ELR (cell line): ENCODE measurements at places on chromosomes 7 and 10.

- DNase-seq: no peak
These were observed 209.1 kb downstream of the USP6NL start for GRCh38 chr10:11402392-11402791.

DNA sequence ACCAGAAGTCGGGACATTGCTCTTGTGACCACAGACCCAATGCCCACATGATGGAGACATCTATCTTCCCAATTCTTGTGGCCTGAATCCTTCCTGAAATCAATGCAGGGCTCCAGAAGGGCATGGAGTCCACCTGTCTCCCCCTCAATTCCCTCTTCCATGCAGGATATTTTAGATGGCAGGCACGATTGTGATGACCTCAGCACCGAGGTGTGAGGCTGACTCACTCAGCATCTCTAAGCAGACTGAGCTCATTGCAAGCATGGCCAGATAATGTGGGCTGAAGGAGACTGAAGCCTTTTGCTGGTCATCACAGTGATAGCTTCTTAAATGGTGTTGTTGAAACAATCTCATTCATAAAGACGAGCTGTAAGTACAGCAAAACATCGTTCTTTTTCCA is 374.9 kb upstream of the PODXL start:
- peak; percentile 5 for DNase-seq

GRCh38 chr10:101002456-101002855 is 2.8 kb downstream of the LZTS2 start:
- no peak for DNase-seq

GRCh38 chr7:142463401-142463850 is 205.6 kb upstream of the PRSS58 start:
- no peak for DNase-seq

DNA sequence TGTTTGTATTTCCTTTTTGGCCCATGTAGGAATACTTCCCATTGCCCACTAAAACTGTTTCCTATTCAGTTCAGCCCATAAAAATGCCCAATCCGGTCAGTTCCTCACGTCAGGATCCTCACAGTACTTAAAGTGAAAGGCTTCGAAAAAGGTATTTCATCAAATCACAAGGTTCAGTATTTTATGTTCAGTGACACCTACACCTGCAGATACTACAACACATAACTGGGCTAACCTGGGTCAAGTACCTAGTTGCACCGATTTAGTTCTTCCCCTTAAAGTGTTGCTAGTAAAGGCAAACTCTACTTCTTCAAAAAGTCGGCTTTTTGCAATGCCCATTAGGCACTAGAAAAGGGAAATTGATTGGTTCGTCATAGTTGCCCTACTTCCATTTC is 1.1 kb downstream of the SNX13 start:
- DNase-seq: peak; percentile 64

- DNase-seq: no peak
These were observed 58.3 kb downstream of the MMRN2 start for GRCh38 chr10:86899132-86899531.

- no peak for DNase-seq
These were observed 231.8 kb upstream of the FOXP2 start for GRCh38 chr7:114182837-114183236.

DNA sequence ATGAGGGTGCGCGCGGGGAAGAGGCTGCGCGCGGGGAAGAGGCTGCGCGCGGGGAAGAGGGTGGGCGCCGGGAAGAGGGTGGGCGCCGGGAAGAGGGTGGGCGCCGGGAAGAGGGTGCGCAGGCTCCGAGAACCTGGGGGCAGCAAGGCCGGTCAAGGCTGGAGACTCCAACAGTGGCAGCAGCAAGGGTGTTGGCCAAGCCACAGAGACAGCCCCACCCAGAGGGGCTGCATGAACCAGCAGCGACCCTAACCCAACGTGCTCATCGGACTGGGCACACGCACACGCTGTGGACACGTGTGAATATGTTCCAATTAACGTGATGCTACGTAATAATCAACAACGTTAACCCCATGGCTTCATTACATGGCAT is 48.8 kb downstream of the DIP2C start:
- no peak for DNase-seq

GRCh38 chr7:24042028-24042427 is 242.0 kb upstream of the NPY start:
- DNase-seq: no peak

DNA sequence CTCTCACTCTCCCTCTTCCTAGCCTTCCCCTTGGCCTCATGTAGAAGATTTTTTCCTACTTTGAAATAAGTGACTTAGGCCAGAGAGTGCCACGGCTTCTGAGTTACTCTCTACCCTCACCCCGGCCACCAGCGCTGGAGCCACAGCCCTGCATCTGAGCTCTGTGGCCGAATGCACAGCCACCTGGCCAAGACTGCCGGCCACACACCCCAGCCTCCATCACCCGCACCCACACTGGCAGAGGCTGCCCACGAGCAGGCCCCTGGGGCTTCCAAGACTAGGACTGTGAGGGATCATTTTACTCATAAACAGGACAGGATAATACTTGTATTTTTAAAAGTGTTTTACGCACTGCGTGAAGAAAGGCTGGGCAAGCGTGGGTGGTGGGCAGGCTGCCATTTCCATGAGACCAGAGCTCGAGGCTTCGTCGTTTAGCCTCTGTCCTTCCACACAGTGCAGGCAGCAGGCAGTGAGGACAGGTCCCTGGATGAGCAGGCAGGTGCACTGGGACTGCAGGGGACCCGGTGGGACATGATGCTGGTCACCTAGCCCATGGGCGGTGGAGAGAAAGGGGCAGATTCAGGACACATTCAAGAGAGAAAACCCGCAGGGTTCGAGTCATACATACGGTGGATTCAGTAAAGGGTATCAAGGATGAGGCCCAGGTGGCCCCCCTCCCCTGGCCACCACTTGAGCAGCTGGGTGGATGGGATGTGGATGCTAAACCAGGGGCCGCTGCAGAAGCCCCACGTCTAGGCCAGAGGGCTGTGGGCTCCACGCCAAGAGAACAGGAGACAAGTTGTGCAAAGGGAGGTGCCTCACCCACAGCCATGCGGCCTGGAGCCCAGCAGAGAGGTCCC is 35.5 kb upstream of the RNF32 start:
- DNase-seq: no peak

- DNase-seq: no peak
These were observed 319.6 kb downstream of the GRID1 start for GRCh38 chr10:86046845-86047460.

DNA sequence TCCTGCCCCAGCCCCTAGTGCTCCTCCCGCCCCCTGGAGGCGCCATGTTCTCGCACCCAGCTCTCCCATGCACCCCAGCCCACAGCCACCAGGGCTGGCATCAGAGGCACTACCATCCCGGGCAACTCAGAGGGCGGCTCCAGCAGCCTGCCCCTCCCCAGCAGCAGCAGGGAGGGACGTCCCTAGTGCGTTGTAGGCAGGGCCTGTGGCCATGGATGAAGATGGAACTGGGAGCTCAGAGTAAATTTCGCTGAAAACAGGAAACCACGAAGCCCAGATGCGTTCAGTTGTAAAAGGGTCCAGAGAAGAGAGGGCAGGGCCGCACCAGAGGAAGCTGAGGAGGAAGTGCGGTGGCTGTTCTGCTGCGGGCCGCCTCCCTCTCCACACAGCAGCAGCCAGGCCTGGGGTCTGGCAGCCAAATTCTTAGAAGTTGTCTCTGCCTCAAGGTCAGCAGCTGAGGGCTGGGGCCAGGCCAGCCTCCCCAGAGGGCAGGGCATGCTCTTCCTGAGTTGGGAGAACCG is 24.6 kb downstream of the VSIR start:
- no peak for DNase-seq

- peak; percentile 83 for DNase-seq
These were observed 69.7 kb upstream of the FHIP2A start for GRCh38 chr10:114751856-114752255.

- no peak for DNase-seq
These were observed 1606.3 kb upstream of the LRRTM3 start for GRCh38 chr10:65319493-65319892.

GRCh38 chr10:5891009-5891408 is 966 bp downstream of the FBH1 start:
- DNase-seq: no peak

GRCh38 chr7:80825499-80825898 is 93.4 kb downstream of the SEMA3C start:
- DNase-seq: no peak

- no peak for DNase-seq
These were observed 102.1 kb upstream of the RSU1 start for GRCh38 chr10:16919121-16919982.

DNA sequence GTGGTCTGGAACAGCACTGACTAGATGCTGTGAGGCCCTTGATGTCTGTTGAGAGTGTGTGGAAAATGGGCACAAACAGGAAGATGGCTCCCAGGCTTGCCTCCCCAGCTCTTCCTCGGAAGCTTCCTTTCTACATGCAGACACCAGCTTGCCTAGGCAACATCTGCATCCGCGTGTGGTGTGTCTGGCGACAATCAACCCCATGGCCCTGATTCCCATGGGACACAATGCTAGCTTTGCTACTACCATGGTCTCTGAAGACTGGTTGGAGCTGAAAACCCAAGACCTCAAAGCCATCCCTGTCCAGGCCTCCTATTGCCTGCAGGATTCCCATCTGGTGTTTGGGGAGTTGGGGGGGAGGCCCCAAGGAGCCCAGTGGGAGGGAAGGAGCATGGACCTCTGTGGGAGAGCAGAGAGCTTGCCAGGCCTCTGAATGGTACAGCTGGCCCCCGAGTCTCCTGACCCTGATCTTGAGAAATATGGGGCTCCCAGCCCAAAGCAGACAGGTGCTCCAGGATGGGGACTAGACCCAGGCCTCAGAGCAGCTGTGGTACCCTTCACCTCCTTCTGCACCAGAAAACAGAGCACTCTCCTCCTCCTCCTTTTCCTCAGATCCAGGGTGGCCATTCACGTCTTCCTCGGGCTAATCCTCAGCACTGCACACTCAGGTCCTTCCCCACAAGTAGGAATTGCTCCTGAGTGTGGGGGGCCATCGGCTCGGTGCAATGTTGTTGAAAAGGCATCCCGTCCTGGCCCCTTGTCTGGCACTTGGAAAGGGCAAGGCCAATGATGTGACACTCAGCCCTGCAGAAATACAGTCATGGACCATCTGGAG is 57.6 kb downstream of the ARHGAP22 start:
- no peak for DNase-seq

DNA sequence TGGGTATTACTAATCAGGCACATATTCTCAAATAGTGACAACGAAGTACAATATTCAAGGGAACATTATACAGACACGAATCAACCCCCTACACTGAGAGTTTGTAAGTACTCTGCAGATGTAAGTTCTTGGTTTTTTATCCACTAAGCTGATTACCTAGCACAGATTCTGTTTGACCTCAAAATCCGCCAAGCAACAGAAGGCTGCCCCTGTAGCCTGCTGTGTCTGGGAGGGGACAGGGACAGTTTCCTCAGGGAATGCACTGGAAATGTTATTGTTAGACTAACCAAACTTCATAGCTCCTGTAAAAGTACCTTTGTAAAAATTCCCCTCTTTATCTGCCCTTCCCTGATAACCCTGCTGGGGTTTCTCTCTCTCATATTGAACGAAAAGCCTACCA is 45.2 kb upstream of the ZRANB1 start:
- DNase-seq: no peak

DNA sequence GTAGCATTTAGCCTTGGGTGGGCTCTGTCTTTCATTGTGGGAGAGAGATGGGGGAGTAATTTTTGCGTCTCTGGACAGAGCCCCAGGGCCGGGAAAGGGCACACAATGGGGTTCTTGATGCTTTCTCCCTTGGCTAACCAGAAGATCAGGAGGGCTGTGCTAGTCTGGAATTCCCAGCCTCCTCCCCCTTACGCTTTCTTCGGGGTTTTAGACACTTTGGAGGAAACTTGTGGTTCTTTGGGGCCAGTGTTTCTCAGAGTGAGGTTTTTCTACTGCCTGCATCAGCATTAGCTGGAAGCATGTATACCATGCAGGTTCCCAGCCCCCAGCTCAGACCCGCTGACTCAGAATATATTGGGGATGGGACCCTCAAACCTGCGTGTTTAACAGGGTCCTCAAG is 7.0 kb downstream of the NEURL1 start:
- DNase-seq: no peak

DNA sequence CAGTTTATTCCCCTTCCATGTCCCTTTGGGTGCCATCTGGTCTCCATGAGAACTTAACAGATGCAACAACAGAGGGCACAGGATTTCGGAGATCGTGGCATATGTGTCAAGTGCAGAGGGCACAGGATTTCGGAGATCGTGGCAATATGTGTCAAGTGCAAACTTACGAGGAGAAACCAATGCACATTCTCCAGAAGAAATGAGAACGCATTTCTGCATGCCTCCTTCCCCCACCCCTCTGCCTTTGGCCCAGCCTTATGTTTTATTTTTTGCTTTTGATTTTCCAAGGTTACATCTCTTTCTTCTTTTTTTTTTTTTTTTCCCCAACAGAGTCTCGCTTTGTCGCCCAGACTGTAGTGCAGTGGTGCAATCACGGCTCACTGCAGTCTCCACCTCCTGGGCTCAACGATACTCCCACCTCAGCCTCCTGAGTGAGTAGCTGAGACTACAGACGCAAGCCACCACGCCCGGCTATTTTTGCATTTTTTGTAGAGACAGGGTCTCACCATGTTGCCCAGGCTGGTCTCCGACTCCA is 586 bp upstream of the ANKRD26 start:
- no peak for DNase-seq

DNA sequence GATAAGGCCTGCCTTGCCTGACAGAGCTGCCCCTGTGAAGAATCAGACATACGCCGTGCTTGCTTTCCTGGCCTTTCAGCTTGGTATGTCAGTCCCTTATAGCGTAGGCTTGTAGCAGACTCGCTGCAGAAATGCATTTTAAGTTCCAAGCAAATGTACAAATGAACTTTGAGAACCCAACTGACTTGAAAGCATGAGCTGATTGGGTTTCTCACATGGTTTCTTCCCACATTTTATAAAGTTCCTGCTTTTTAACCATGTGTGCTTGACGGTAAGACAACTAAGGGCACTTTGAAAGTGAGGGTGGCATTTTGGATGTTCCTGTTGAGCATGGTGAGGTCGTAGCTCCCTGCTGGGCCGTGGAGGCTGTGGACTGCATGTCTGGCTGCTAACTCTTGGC is 62.6 kb downstream of the CCNY start:
- DNase-seq: no peak

DNA sequence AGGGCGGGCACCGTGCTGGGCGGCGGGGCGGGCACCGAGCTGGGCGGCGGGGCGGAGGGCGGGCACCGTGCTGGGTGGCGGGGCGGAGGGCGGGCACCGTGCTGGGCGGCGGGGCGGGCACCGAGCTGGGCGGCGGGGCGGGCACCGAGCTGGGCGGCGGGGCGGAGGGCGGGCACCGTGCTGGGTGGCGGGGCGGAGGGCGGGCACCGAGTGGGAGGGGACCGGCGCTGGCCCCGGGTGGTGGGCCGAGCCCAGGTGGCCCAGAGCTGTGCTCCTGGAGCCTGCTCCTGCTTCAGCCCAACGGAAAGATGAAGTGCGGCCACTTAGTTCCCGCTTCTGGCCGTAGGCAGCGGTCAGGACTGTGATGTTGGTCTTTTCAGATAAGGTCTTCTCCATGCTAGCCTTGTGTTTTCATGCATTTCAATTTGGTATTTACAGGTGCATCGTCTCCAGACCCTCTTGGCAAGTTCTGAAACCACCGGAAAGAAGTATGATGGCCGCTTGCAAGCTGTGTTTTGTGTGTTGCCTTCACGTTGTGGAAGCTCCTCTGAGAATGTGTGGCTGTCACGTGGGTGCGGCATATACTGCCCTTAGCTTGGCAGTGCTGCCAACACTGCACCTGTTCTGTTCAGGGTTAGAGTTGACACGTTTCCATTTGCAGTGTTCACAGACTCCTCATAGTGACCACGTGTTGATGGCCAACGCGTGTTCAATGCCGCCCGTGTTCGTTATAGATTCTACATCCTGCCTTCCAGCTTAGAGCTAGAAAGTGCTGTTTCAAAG is 25.2 kb downstream of the IQCE start:
- no peak for DNase-seq

GRCh38 chr10:2282202-2282601 is 544.9 kb upstream of the ADARB2 start:
- DNase-seq: no peak
